Activated naive CD8-positive, alpha-beta T cell treated with anti-CD3 and anti-CD28 coated beads for 36 hours (primary cell): ENCODE measurements at places on chromosomes 11 and 22. TPM values are rescaled to one million over a fixed set of nuclear protein-coding genes. Genes with fewer than 3 reads are reported as not detected.

OR8B12 gene
- not detected for total RNA-seq

DNA sequence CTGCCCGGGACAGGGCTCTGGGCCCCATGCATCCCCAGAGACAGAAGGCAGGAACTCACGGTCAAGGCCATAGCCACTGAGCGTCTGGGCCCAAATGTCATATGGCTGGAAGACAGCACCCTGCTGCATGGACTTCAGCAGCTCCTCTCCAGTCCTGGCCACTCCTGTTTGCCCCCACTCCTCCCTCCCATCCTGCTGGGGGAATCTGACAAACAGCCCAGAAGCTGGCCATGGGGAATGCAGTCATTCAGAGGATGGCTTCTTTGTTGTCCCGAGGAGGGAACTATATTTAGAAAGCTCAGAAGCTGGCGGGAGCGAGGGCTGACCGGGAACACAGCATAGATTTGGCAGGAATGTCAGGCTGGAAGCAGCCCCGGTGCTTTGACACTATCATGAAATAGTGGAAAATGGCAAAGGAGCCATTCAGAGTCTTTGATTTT, 35.0 kb downstream of the DKK3 start:
- H3K36me3 ChIP-seq: no peaks in the 10 kb centered on the region
- H3K27ac ChIP-seq: no peak overlapping the region
- H3K4me3 ChIP-seq: no peak overlapping the region

DNA sequence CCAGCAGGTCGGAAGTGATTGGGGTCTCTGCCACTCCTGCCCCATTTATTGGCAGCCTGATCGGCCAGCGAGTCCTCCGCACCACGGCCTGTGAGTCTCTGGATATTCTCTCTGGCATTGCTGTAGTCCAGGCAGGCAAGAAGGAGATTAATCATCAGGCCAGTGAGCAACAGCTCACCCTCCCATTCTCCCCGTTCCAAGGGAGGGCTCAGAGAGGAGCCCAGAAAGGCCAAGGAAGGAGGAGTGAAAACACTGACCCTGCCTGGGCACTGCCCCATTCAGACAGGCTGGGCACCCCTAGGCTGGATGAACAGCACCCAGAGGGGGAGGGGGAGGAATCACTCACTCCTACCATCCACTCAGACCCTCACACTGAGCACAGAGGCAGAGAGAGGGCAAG, 3.1 kb downstream of the SAA2 start:
- H3K27me3 ChIP-seq: no peaks in the 10 kb centered on the region
- no peak overlapping the region for H3K4me3 ChIP-seq
- H3K4me1 ChIP-seq: peaks cover 7% of the 10 kb centered on the region
- H3K27ac ChIP-seq: no peak overlapping the region
- no peaks in the 10 kb centered on the region for H3K36me3 ChIP-seq
- no peak for DNase-seq

GRCh38 chr11:97309291-97309690, 919.5 kb downstream of the JRKL start:
- no peaks in the 10 kb centered on the region for H3K27me3 ChIP-seq
- DNase-seq: no peak
- H3K36me3 ChIP-seq: no peaks in the 10 kb centered on the region
- H3K4me1 ChIP-seq: no peaks in the 10 kb centered on the region
- H3K4me3 ChIP-seq: no peak overlapping the region
- no peak overlapping the region for H3K27ac ChIP-seq

DNA sequence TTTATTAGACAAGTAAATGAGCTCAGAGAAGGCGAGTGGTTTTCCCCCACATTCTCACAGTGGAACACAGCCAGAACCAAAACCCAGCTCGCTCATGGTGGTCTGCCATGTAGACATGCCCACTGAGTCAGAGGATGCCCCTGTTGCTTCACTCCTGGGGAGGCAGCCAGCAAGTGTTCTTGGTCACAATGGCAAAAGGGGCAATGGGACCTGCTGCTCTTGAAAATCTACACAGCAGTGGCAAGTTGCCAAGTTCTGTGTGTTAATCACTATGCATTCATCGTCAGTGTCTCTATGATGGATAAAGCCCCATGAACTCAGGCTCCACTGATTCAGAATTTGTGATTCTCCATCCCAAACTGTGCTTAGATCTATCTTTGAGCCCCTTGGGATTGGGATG, 64.7 kb upstream of the TBCEL start:
- no peak overlapping the region for H3K4me3 ChIP-seq
- DNase-seq: no peak
- peaks cover 1% of the 10 kb centered on the region for H3K36me3 ChIP-seq
- peaks cover 12% of the 10 kb centered on the region for H3K4me1 ChIP-seq
- no peaks in the 10 kb centered on the region for H3K27me3 ChIP-seq
- H3K27ac ChIP-seq: no peak overlapping the region

DNA sequence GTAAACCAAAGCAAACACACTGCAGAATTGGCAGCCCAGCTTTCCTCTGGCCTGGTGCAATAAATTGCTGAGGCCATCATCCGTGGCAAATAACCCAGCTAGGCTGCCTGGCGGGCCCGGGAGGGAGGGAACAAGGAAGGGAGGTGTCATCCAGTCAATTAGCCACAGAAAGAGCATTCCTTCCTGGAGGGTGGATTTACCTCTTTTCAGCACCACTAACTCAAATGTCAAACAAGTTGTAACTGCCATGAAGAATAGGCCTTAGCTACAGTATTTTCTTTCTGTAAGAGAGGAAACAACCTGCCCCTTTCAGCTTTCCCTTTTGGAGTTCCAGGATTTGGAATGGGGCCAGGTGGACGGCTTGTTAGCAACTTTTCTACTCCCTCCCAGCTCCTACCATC, 163.8 kb upstream of the BDNF start:
- no peaks in the 10 kb centered on the region for H3K4me1 ChIP-seq
- no peak for DNase-seq
- H3K27ac ChIP-seq: no peak overlapping the region
- H3K36me3 ChIP-seq: no peaks in the 10 kb centered on the region
- H3K27me3 ChIP-seq: no peaks in the 10 kb centered on the region
